T-helper 17 cell (primary cell): ENCODE measurements at places on chromosomes 12 and 14.

DNA sequence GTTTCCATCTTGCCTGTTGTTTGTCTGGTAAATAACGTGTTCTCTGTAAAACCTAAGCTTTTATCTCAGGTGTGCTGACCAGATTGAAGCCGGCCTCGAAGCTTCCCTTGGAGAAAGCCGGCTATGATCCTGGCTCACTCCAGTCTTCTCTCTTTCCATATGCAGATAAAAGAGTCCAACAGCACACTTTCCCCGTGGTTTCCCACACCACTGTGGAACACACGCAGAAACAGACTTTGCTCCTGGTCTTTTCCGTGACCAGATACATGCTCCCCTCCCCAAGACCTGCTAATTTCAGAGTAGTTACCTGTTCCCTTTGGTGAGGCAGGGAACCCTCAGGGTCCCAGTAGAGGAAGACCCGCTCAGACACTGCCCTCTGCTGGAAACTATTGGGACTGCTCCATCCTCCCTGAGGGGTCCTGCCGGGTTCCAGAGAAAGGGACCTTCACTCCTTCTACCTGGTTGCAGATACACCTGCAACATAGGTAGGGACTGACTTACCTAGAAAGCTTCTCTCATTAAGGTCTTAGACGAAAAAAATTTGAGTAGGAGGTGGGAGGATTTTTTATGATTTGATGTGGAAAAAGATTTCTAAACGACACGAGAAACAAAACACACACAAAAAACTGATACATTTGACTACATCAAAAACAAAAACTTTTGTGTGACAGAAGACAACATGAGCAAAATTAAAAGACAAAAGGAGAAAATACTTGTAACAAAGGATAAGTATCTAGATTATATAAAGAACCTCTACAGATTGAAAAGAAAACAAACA lies 415.4 kb upstream of the CCDC196 start:
- peak; percentile 50 for DNase-seq

DNA sequence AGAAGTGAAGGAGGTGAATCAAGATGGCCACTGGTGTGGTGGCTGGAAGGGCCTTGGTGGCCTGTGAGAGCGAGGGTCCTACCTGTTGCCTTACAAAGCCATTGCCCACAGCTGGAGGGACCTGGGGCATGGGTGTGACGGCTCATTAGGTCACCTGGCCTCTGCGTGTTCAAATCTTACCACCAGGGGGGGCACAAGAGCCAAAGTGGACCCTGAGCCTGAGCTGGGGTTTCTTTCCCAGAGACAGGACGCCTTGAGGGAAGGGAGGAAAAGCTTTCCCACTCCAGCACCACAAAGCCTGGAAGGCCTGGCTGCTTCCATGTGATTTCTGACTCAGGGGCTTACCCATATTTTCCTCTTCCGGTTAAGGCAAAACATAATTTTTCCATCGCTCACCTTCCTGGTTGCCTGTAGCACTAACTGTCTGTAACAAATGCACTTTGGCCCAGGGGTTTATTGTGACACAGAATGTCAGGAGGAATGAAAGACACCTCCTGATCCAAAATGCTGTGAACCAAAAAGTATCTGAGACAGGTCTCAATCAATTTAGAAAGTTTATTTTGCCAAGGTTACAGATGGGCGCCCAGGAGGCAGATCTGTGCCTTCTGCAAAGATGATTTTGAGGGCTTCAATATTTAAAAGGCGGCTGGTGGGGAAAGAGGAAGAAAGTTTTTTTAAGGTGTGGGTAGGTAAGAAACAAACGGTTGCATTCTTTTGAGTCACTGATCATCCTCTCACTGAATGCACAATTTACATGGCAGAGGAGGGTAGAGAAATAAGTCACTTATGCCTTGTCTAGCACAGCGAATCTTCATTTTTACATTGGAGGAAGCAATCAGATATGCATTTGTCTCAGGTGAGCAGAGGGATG lies 4.3 kb upstream of the CD9 start:
- peak; percentile 55 for DNase-seq

GRCh38 chr14:99730876-99731546 lies 46.9 kb downstream of the CYP46A1 start:
- DNase-seq = no peak

DNA sequence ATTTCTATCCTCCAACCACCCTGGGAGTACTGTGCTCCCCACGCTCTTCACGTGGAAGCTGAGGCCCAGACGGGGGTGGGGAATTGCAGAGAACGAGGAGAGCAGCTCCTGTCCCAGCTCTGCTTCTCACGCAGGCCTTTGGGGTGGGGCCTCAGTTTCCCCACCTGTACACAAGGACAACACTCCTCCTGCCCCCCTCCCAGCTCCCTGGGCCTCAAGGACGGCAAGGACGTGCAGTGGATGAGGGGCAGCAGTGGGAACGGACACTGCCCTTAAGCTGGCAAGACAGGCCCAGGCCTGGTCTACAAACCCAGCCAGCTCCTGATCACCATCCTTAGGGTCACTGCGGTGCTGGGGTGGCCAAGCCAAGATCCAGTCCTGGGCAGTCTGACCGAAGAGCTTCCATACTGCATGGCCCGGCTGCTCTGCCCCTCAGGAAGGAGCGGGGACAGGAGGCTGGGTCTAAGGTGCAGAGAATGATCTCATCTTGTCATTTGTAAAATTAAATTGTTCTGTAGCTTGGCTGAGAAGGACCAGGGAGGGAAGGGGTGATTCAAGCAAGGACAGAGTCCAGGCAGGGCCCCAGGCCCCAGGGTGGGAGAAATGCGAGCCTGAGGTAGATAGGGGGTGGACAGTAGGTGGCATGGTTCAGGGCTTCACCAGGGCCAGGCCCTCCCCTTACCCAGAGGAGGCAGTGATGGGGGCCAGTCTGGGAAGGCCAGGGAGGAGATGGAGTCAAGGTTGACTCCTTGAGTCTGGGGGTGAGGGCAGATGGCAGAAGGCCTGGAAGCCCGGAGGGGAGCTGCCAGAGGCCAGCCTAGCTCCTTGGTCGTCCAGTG lies 1.3 kb upstream of the CLBA1 start:
- DNase-seq = no peak

- DNase-seq = no peak
Observed at GRCh38 chr12:124869059-124869665, 5.5 kb upstream of the SCARB1 start.

GRCh38 chr12:97167598-97167997 lies 260.5 kb downstream of the NEDD1 start:
- no peak for DNase-seq

- no peak for DNase-seq
Observed at GRCh38 chr14:26124896-26125438, 472.9 kb downstream of the NOVA1 start.

DNA sequence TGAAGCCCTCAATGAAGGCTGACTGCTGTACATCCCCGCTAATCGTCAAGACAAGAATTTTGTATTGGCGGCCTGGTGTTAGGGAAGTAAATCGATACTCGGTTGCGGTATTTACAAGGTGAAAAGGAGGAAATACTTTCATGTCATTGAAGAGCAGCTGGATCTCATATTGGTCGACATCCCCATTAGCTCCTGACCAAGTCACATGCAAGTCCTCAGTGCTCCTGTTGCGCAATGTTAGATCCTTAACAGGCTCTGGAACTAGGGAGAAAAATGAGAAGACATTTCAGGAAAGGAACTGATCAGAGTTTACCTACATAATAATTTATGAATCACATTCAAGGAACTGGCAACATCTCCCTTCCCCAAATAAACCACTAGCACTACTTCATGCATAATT lies 66.2 kb downstream of the PTPRB start:
- DNase-seq = no peak

GRCh38 chr12:40153432-40153831 lies 47.6 kb upstream of the SLC2A13 start:
- no peak for DNase-seq

GRCh38 chr14:34250959-34251358 lies 211.1 kb downstream of the SPTSSA start:
- no peak for DNase-seq

- DNase-seq = no peak
Observed at GRCh38 chr14:101072945-101073597, 169.5 kb upstream of the RTL1 start.

GRCh38 chr12:56670836-56671235 lies 17.2 kb downstream of the PTGES3 start:
- DNase-seq = no peak

GRCh38 chr14:97138801-97139200 lies 341.6 kb downstream of the VRK1 start:
- DNase-seq = no peak

DNA sequence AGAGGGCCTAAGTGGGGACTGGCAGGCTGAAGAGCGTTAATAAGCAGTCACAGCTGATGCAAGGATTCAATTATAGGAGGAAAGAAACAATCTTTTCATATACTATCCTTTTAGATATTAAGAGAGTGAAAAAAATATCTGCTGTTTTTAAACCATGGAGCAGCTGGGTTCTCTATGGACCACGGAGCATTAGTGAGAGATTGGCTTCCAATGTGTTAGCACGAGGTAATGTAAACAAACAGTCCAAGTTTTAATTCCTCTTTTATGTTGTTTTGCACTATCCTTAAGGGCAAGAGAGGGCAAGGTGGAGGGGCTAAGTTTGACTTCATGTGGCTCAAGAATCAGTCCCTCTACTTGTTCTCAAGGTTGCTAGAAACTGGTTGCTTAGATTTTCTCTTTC lies 30.9 kb downstream of the CDKN1B start:
- no peak for DNase-seq

DNA sequence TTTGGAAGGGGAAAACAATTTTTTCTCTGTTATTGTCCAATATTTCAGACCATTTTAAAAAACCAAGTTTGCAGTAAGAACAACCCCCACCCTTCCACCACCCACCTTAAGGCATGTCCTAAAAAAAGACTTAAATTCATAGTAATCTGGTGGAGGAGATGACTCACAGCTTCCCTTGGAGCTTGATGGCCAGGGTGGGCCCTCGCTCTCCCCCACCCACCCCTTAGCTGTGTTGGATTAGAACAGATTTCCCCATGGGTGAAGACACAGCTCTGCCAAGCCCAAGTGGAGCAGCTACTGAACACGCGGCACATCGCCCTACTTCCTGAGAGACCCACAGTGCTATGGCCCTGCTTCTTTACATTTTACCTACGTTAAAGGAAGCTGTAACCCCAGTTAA lies 140.3 kb downstream of the GCH1 start:
- no peak for DNase-seq

- no peak for DNase-seq
Observed at GRCh38 chr14:105273062-105273461, 24.7 kb downstream of the BTBD6 start.

DNA sequence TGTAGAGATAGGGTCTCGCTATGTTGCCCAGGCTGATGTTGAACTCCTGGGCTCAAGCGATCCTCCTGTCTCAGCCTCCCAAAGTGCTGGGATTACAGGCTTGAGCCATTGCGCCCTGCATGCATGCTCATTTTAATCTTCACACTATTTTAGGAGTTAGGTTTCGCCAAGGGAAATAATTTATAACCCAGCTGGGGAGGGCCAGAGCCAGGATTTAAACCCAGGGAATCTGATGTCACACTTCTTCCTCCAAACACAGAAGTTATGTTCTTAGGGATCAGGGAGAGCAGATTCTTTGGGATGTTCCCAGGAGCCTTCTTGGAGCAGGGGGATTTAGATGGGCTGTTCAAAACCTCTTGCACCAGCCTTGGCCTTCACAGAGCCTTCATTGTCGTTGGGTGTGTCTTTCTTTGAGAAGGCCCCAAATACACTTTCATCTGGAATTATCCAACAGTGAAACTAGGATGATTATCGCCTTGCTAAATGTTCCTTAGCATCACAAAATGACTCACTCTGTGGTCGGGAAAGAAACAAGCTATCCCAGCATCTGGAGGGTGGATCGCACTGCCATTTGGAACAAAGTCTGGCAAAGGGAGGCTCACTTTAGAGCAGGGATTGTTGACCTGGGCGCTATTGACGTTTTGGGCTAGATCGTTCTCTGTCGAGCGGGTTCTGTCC lies 8.2 kb upstream of the PPP1CC start:
- DNase-seq = no peak

GRCh38 chr12:26062566-26062965 lies 62.3 kb downstream of the BHLHE41 start:
- DNase-seq = no peak

DNA sequence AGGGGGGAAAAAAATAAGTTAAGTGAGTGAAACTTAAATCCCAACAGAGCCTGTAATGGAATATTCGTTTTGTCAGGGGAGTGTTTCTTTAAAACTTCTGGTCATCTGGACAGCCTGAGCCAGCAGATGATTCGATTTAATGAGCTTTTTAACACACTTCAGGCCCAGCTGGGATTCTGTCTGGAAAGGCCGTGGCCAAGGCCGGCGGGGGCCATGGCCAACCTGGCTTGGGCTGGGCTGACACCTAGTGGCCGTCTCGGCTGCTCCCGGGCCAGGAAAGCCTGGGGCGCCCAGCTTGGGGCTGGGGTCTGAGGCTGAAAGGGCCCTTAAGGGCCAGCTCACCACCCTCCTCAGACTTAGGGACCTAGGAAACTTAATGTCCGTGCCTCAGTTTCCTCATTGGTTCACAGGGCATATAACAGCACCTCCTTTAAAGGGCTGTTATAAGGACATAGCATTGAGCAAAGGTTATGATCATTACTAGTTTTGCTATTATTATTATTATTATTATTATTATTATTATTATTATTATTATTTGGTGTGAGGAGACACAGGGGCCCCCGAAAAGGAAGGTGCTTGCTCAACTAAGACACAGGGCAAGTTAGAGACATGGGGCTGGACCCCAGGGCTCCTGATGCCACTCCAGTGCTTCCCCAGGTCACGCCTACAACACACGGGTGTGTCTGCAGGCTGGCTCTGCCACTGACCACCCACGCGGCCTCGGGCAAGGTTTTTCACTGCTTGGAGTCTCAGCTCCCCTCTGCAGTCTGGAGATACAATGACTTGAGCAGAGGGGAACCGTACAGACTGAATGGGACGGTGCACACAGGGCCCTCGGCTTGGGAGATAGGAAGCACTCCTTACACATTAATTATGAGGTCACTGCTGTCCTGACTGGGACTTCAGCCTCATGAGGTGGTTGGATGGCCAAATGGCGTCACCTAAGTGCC lies 84.0 kb downstream of the SYNE3 start:
- DNase-seq = no peak

DNA sequence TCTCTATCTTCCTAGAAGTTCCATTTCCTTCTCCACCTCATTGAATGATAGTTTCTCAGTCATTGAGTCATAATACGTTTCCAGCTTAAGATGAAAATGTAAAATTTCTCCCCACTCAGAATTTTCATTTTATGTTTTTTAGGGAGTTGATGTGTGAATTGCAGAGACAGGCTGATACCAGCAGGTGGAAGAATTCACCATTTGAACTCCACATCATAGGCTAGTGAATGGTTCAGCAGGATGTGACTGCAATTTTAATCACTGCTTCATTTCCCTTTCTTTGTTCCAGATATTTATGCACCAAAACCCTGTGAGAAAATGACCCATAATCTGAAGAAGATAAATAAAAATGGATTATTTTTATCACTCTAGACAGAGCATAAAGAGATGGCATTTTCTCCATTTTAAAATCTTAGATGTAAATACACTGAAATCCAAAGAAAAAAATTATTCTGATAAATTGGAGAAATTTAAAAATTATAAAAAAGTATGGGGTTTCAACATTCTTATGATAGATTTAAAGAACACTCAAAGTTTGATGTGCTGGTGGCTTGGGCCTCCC lies 10.6 kb upstream of the PYGL start:
- no peak for DNase-seq
